Kasumi-1 (cell line): ENCODE measurements at places on chromosomes 7 and 10.

DNA sequence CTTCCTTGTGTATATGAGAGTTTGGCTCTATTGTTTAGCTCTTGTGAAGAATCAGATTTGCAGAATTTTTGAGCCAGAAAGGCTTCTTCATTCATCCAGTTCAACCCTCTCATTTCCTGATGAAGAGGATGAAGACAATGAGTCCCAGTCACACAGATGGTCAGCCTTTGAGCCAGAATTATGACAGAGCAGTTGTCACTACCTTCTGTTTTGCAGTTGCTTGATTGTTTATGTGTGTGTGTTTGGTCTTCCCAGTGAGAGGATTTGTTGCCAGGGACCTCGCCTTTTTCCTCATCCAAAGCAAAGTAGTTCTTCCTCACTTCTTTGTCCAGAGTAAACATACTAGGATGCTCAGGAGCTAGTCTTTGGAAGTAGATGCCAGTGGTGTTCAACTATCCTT lies 15.6 kb downstream of the MDFIC start:
- DNase-seq, result no peak

- DNase-seq, result no peak
These were observed 109.2 kb downstream of the EPC1 start for GRCh38 chr10:32237644-32238345.

- DNase-seq, result no peak
These were observed 18.1 kb downstream of the RAPGEF5 start for GRCh38 chr7:22338877-22339276.

DNA sequence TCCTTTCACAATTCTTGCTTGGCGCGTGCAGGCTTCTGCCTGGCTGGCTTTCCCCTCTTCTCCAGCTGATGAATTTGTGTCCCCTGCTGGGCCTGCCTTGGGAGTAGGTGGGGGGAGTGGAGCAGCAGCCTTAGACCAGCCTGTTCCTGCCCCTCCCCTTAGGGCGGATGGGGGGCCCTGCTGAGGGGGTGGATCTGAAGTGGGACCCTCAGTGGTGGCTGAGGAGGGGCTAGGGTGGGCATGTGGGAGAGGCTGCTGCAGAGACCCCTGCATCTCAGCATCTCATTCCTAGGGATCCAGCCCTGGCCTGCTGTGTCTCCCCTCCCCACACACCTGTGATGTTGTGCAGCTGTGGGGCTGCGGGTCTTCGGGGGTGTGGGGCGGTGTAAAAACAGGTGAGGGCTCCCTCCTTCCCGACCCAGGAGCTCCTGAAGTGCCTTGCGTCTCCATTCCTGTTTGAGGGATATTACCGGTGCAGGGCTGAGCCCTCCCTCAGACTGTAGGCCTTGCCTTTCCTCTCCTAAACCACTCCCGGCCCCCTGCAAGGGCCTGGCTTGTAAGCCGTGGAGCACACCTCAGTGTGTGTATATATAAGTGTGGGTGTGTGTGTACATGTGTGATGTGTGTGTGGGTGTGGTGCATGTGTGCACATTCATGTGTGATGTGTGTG lies 24.7 kb downstream of the ADCYAP1R1 start:
- no peak for DNase-seq

GRCh38 chr7:81245353-81245752 lies 326.5 kb upstream of the SEMA3C start:
- no peak for DNase-seq

DNA sequence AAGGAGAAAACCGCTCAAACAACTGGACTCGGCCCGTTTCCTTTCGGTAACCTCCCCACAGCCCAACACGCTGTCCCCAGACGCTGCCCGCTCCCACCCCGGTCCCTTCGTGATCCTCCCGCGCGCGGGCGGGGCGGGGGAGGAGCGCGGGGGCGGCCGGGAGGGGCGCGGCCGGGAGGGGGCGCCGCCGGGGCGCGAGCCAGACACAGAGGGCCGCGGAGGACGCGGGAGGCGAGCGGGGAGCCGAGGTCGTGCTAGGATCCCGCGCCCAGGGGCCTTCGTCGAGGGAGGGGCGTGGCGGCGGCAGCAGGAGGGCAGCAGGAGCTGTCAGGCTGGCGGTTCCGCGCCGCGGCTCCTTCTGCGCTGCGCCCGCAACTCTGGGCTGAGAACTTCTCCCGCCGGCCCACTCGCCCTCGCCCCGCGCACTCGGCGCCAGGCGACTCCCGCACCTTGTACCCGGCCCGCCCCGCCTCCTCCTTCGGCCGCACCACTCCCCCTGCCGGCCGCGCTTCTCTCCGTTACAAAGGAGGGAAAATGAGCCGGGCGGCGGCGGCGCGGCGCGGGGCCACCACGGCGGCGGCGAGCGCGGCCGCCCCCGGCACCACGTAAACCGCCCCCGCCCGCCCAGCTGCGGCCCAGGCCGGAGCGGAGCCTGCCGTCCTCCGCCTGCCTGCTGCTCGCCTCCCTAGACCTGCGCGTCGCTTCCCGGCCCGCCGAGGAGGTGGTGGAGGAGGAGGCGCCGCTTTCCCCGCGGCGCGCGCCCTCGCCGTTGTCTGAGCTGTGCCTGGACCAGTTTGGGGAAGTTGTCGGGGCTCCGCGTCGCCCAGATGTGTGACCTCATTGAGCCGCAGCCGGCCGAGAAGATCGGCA lies at the start of gene CDK14:
TSS of gene CDK14 (plus strand) at position 521 of the 870 bp plus-strand sequence. CDS start at position 828, 307 bp downstream.
- DNase-seq, result peak; percentile 85

DNA sequence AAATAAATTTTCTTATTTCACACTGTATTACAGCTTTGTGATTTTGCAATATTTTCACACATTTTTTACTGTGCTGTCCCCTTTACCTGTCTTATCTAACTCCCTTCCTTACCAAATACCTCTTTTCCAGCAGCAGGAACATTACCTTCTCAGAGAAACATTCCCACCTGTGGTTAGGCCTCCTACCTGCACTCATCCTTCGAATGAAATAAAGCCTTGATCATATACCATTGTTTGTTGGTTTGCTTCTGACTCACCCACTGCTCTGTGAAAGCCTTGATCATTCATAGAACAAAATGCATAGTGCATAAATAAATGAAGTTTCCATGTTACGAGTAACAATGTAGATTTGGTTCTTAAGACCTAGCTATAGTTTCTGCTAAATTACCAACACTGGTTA lies 256.3 kb downstream of the ARL4A start:
- DNase-seq, result no peak

DNA sequence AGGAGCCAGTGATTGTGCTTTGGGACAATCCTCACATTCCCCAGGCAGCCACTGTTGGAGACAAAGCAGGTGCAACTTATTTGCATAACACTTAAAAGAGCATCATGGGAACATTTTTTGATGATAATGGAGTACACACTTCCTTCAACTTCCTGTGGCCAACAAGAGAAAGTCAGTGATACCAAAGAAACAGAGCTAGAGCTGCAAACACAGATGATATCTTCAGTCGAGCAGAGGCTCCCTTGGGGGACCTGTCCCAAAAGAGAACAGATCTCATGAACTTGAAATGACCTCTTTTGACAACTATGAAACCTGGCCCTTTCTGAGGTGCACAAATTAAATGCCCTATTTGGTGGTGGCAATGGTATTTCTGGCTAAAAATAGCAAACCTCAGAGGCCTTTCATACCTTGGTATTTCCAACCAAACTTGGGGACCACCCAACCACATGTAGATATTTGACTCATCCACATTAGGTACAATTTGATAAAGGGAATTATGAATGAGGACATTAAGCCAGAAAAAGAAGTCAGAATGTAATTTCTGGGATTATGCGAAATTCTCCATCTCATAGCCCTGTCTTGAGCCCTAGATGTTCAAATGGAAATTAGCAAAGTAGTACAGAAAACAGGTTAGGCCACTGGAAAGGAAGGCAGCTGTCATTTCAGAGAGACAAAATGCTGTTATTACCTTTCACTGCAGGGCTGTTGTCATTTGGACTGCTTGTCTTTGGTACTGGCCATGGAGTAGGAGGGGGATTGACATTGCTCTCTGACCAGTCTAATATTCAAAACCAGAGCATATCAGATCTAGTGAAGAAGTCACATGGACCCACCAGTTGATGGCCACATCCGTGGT lies 146.2 kb downstream of the ICA1 start:
- DNase-seq, result no peak

DNA sequence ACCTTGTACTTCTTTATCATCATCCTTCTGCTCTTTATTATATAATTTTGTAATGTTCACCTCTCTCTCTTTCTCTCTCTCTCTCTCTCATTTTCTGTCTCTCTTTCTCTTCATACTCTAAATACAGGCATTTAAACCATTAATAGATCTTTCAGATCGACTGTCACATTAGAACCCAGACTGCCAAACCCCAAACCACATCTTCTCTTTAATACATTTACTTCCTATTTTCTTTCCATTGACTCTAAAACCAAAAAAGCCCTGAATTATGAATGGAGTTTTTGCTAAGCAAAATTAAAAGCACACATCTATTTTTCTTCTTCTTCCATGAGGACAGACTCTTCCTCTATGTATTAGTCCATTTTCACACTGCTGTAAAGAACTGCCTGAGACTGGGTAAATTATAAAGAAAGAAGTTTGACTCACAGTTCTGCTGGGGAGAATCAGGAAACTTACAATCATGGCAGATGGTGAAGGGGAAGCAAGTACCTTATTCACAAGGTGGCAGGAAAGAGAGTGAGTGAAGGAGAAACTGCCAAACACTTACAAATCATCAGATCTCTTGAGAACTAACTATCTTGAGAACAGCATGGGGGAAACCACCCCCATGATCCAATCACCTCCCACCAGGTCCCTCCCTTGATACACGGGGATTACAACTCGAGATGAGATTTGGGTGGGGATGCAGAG lies 272.7 kb upstream of the MGMT start:
- DNase-seq, result no peak

DNA sequence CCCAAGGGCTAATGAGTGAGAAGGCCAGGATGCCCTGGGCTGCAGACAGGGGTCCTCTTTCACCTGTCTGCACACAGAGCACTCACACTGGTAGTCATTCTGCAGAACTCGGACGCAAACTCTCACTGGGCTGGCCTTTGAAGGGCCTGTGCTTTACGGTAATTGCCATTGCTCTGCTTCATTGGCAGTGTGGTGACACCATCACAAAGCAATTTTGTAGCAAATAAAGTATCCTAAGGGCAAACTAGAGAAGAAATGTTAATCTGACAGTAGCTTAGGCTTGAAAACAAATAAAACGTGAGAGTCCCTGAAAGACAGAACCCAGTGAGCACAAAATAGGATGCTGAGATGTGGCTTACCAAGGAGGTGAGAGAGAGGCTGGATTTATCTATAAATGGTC lies 30.6 kb upstream of the FIGNL1 start:
- DNase-seq, result no peak

DNA sequence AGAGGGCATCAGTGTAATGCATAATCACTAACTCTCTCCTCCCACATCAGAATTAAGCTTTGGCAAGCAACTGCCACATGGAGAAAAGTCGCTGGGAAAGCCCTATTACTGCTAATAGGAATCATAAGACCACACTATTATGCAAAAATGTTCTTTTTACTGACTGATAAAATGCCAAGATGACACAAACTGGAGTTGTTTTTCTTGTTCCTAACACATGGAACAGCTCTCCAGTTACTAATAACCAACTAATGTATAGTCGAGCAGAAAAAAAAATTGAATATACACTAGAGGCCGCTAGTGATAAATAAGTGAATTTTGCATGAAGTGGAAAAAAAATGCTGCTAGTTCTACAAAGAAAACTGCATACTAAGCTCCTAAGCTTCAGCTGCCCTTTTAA lies 165.6 kb downstream of the TPK1 start:
- DNase-seq, result peak; percentile 73
